ENCODE measurements at places on chromosomes 7 and 10.
A peak's percentile ranks its signal among the peaks of the same experiment; 100 is the strongest.

DNA sequence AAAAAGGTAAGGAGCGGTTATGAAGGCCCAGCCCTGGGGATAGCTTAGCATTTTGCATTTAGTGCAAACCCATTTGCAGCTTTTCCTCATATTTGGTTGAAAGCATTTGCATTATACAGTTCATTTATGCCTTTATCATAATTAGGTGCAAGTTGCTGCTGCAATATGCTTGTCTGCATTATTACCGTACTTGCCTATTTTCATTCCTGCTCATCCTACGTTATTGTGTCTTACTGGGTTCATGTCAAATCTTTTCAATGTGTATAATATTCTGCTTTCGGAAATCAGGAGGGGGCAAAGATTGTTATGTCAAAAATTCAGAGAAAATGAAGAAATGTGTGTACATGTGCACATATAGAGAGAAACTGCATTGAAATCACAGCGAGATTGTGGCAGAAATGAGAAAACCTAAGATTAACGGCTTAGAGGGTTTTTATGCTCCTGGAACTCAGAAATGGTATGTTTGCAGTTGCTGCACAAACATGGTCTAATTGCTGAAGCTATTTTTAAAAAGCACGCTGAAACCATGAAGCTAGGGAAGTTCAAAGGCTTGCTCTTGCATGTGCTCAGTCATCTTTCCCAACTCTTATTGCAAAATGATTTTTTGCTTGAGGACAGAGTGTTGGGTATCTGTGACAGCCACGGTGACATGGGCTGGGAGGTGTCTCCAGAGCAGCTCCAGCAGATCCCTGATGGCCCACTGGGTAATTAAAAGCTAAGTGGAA is 613.2 kb downstream of the SDK1 start:
- no peak for DNase-seq

DNA sequence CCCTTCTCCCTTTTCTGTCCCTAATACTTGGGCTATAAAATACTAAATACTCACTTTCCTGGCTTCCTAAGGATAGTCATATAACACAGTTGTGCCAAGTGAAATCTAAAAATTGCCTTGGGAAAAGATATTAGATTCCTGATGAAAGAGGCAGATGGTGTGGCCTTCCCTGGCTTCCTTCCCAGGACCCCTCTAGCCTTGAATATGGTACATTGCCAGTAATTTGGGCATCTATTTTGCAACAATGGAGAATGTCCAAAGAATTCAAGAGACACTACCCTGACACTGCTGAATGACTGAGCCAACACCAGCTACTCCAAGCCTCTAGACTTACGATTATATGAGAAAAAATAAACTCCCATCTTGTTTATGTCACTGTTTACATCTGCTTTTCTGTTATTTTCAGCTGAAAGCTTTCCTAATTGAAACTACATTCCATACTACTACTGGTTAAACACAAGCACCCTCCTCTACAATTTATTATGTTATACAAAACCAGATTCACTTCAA is 17.9 kb downstream of the COPG2 start:
- no peak for DNase-seq

GRCh38 chr7:753190-753589 is 26.1 kb upstream of the PRKAR1B start:
- DNase-seq: no peak

- no peak for DNase-seq
Observed at GRCh38 chr10:97812696-97813095, 36.9 kb upstream of the GOLGA7B start.

DNA sequence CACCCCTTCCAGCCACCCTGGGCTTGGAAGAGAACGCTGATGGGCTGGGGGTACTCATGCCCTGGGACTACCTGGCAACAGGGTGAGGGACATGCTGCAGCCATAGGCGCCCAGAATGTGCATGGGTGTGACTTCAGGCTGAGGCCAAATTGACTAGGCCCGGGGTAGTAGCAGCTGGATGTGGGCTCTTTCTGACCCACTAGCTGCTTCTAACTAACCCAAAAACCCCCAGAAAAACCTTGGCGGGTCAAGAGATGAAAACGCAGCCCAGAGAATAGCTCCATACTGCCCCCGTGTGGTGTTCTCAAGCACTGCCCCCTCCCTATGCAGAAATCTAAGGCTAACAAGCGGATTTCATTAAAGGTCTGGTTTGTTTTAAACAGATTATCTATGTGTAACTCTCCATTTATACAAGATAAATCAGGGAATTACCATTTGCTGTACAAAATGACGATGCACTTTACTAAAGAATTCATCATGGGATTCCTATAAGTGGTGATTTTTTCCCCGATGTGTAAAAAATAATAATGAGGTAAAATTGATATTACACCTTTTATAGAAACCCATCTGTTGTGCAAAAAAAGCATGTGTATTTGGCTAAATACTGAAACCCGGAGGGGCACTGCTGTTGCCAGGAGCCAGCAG is 4.2 kb downstream of the SMARCD3 start:
- DNase-seq: no peak

DNA sequence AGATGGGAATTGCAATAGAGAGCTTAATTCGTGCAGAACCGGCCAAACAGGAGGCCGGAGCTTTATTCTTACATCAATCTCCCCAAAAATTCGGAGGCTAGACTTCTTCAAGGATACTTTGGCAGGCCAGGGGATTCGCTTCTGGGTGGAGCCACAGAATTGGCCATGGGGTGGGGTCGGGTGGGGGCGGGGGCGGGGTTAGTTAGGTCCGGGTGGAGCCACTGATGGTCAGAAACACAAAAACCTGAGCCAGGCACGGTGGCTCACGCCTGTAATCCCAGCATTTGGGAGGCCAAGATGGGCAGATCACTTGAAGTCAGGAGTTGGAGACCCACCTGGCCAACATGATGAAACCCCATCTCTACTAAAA is 87.5 kb downstream of the SEPTIN14 start:
- DNase-seq: no peak

GRCh38 chr7:50363327-50364060 is 59.0 kb downstream of the IKZF1 start:
- DNase-seq: no peak

- DNase-seq: no peak
Observed at GRCh38 chr7:1908823-1909420, 238.8 kb downstream of the ELFN1 start.

DNA sequence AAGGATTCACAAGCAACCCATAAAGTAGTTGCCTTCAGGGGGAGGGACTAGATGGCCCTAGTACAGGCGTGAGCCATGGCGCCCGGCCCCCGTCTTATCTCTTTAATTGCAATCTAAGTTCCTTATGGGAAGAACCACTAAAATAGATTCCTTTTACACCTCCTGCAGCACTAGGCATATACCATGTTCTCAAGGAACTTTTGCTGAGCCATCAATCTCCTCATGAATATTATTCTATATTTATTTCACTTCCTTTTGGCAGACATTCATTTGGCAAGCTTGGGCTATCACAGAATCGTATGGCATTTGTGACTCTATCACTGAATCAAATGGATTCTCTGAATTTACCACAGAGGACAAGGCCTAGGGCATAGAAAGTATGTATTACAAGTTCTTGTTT is 14.8 kb upstream of the DNAJC12 start:
- no peak for DNase-seq

DNA sequence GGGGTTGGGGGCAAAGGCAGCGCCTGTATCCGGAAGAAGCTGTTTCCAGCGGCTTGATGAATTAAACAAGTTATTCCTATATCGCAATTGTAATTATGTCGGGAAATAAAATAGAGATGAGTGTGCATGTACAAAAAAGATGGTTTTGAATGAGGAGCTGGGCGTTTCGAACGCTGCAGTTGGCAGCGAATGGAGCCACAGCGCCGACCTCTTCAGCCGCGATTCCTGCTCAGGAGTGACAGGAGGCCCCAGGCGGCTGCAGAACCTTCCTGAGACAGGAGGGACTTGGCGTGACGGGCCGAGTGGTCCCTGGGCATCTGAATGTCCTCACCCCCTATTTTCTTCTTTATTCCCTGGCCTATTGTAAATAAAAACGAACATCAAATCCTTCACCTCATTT is 184.9 kb downstream of the DNAJB6 start:
- DNase-seq: no peak

DNA sequence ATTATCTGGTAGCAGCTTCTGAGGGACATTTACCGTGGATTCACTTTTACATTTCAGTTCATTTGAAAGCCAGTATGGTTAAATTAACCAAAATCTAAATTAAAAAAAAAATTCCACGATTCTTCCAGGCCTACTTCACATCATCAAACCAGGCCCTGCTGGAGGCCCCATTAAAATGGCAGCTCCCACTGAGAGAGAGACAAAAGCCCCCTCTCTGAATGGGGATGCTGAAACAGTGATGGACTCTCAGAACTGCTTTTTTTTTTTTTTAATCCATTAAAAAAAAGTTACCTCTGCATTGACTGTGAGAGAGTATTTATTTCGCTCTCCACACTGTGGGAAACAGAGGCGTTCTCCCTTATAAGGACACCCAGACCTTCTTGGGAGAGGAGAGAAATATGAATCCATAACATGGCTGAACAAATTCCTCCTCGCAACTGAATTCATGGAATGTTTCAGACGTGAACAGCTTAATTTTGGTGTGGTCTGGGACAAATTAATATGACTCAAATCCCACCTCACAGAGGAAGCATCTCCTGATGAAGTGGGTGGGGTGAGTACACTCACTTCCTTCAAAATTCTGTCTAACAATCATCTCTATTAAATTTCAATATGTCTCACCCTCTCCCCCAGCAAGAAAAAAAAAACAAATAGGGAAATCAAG is 73.5 kb downstream of the SAMD9 start:
- DNase-seq: peak; percentile 24

- DNase-seq: no peak
Observed at GRCh38 chr7:2012981-2013380, 219.8 kb downstream of the MAD1L1 start.

DNA sequence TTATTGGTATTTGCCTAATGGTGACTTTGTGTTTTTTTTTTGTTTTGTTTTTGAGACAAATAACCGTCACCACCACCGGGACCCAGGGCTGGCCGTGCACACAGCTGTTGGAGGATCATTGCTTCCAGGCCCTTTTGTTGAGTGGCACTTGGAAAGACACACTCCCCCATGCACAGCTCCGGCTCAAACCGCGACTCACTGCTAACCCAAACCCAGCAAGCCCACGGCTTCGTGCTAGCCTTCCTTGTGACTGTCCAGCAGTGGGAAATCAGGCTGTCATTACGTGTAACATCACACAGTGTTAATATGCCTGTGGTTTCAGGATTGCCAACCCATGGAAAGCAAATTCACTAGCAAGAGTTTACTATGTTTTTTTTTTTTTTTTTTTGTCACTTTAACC is 17.4 kb downstream of the BNIP3 start:
- DNase-seq: no peak

DNA sequence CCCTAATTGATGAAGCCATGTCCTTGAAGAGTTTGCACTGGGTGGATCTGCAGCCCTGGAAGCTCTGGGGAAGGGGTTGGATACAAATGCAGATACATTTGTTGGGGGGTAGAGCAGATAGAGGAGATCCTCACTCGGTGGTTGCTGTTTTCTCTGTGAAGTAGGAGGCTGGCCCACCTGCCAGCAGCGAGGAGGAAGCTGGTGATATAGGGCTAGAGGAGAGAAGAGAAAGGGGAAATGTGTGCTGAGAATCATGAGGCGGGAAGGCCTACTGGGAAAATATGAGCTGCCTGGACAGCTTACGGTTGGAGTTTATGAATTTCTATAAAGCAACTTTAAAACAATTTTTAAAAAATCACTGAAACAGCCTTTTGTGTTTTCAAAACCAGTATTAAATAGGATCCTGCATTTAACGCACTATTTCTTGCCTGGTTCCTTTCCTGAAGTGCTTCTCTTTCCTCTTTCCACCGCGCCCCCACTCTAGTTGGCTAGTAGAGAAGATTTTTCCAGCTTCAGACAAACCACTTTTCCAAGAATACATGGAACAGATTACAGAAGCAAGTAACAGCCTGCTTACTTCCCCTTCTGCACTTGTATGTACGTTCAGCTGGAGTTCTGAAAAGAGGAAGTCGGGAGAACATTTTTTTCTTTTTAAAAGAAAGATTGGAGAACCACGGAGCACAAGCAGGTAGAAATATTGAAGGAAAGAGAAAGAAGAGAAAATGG is 100.6 kb upstream of the GLCCI1 start:
- no peak for DNase-seq

DNA sequence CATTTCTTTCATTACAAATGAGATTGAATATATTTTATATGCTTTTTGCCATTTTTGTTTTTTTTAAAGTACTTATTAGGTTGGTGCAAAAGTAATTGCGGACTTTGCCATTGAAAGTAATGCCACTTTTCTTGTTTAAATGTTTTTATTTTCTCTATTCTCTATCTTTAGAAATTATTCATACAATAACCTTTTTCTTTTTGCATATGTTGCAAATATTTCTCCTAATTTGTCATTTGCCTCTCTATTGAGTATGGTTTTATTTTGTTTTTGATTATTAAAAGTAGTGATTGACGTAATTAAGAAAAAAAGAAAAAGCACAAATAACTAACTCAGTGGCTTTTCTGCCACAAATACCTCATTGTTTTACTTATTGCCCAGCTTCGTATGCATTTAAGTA is 172.4 kb downstream of the NPSR1 start:
- no peak for DNase-seq

DNA sequence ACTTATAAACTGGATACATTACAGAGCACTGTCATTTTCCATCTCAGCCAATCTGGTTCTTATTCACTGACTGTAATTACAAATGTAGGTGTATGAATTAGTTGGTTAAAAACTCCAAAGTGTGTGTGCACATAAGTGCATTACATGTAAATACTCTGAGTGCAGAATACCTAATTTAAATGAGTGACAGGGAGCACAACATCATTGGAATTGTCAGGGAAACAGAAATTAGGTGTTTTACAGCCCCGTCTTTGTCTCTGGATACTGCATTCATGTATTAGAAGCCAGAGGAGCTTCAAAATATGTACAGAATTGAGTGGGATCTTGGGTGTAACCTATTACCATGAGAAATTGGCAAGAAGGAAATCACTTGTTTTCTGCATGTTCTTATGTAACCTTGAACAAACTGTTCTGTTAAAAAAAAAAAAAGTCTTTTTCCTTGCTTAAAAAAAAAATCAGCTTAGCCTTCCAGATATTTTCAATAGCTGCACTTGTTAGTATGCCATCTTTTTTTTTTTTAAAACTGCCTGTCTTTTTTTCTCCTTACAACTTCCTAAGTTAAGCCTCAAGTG is 31.1 kb downstream of the CELF2 start:
- no peak for DNase-seq

DNA sequence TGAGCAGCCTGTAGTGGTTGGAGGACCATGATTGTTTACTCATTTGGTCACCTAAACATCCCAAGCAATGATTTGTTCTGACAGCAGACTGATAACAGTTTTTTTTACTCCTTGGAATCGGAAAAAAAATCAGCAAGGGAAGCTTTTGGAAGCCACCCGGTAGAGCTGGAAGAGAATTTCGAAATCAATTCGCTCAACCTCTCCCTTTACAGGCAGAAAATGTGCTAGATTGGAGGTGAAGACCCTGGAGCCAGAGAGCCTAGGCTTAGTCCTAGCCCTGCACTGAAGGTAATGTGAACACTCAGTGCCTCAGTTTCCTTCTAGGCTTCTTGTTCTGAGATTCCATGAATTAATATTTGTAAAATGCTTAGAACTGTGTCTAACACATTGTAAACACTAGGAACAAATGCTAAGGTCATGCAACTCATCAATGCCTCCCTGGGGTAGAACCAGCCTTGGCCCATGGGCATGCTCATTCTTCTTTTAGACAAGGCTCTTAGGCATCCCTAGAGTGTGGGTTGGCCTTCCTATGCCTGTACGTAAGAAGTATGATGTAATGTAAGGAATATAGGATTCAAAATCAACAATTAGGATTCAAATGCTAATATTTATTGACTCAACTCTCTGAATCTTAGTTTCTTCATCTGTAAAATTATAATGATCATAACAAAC is 52.7 kb downstream of the MET start:
- DNase-seq: no peak

GRCh38 chr10:33247221-33247922 is 87.1 kb downstream of the NRP1 start:
- no peak for DNase-seq
